ENCODE measurements at places on chromosomes 1 and 21.

GRCh38 chr1:247407180-247407616 is 8.8 kb upstream of the NLRP3 start:
- DNase-seq = no peak

- DNase-seq = no peak
These were observed 672.3 kb upstream of the CXADR start for GRCh38 chr21:16840538-16840937.

GRCh38 chr21:37936010-37936785 is 19.9 kb upstream of the KCNJ6 start:
- no peak for DNase-seq

DNA sequence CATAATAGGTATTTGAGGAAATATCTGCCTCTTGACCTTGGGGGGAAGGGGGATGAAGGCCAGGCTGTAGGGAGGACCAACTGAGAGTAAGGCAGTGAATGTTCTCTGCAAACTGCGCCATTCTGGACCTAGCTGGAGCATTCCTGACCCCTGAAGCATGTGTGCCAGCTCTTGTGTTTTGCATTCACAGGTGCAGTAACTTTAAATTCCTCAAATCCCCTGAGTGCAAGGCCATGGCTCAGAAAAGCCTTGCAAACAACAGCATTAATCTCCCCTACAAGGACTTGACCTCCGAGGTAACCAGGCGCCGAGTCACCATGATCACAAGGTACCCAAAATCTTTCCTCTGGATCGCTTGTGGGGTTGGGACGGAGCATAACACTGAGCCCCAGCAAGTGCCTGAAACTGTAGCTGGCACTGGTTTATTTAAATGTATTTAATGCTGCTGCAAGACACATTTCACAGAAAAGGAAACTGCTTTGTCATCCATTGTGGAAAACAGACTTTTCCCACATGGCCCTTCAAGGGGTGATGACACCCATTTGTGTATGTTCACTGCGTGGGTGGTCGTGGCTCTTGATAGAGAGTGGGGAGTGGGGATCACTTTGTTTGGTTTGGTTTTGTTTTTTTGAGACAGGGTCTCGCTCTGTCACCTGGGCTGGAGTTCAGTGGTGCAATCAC is 1.7 kb downstream of the MYOCOS start:
- no peak for DNase-seq

DNA sequence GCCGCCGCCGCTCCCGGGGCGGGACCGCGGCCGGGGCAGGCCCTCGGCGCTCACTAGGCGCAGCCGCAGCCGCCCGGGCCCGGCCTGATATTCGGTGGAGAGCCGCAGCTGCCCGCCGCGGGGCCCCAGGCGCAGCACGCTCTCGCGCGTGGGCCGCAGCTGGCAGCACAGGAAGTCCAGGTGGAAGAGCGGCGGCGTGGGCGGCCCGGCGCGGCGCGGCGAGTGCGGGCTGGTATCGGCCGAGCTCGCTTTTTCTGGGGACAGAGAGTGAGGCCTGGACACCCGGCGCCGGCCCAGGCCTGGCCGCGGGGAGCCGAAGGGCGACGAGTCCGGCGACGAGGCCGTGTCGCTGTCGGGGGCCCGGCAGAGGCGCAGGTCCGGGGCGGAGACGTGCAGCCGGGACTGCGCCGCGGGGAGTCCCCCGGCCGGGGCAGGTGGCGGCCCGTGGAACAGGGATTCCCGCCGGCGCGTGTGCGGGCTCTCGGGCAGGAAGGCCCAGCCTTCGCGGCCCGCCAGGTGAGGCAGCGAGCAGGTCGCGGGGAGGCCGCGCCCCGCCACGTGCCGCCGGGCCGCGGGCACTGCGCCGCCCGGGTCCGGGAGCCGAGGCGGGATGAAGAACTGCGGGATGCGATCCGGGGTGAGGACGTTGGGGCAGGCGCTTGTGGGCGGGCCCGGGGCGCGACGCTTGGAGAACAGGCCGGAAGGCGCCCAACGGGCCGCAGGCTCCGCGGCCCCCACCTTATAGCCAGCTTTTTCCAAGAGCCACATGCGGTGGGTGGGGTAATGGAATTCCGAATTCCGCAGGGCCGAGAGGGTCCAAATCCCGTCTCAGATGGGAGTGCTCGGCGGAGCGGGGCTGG is 1.2 kb downstream of the C2CD4D start:
- no peak for DNase-seq

DNA sequence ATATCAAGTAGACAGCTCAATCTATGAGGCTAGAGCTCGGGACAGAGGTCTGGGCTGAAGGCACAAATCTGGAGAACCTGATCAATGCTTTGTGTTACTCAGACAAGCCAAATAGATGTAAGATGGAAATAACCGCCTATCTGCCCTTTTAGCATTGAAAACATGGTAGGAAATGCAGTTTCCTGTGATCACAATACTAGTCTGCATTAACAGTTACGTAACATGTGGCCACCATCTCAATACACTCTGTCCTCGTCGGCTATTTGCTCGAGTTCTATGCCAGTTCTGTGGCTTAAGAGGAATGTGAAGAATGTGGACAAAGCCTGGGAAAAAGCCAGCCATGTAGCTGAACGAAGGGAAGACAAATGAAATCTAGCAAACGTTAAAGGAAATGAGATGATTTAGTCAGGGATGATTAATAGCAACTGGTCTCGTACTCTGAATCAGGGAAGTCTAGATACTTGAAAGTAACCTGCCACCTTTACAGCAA is 73.3 kb downstream of the HSF2BP start:
- DNase-seq = no peak

- no peak for DNase-seq
These were observed 1.4 kb downstream of the MASP2 start for GRCh38 chr1:11045428-11046269.

- peak; percentile 27 for DNase-seq
These were observed 11.8 kb downstream of the MRPS6 start for GRCh38 chr21:34085129-34085528.

DNA sequence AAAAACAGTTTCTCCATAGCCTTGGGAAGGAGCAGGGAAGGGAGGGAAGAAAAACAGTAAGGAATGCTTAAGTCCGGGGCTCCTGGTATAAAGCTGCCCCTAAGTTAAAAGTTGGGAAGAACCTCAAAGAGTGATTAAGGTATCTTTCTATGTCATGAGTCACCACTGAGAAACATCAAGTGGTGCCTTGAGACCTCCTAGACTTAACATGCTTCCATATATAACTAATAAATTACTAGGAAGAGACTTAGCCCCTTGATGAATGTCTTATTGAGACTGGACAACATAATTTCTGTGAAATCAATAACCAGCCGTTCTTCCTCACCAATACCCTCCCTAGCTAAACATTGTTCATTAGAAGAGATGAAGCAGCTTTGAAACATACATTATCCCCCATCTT is 121.8 kb upstream of the SLC44A3 start:
- DNase-seq = no peak

DNA sequence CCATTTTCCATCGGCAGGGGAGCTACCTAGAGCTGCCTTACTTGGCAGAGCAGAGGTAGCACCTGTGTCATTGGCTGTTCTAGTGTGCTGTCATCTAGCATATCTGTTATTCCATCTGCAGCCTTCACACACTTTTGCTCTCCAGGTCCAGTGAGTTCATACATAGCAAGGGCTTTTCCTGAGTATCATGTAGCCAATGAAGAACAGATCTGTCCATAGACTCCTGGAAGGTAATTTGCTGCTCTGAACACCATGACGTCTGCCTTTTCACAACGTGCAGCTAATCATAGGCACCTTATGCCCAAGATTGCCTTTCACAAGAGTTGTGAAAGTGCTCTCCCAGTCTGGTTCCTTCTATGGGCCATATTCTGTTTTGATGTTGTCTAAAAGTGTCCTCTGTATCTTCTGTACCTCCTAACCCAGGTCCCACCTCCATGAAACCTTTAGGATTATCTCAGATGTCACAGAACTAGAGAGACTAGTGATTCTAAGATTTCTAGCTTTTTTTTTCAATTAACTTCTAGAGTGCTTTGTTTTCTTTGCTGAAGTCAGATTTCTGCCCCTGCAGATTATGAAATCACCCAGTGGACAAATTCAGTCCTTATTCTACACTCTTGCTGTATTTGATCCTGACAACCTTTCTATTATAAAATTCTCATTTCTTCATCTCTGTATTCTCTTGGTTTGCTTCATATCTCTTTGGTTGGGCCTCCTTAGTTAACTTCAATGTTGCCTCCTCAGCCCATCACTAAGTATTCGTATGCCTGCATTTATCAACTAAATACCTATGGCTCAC is 134.8 kb downstream of the PBX1 start:
- DNase-seq = no peak

- no peak for DNase-seq
These were observed 36.8 kb upstream of the DUSP10 start for GRCh38 chr1:221778535-221779142.

- DNase-seq = no peak
These were observed 13.7 kb upstream of the SLC44A3 start for GRCh38 chr1:94806441-94806871.

DNA sequence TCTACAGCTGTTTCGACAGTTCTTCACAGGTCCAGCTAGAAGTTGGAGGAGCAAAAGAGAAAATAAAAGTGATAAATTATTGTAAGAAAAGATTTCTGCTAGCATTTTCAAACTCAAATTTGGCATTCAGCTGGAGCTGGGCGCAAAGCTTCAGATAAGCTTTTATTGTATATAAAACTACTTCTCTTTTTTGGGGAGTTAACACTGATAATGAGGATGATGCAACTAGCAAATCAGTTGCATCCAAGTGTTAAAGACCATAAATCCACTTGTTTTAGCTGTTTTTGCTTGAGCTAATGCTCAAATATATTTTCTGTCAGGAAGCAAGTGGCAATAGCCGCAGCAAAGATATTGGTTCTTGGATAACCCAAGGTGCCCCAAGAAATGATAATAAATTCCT is 127.1 kb upstream of the PKN2 start:
- no peak for DNase-seq

- DNase-seq = peak; percentile 94
These were observed 10.2 kb downstream of the UAP1 start for GRCh38 chr1:162571696-162572095.

- DNase-seq = no peak
These were observed 35.6 kb downstream of the ADARB1 start for GRCh38 chr21:45109831-45110492.

- no peak for DNase-seq
These were observed 189.0 kb downstream of the RUNX1 start for GRCh38 chr21:34859976-34860653.

- no peak for DNase-seq
These were observed 35.5 kb upstream of the IRF2BP2 start for GRCh38 chr1:234645474-234645953.

GRCh38 chr21:44947111-44947929 is 7.5 kb downstream of the SLX9 start:
- no peak for DNase-seq

DNA sequence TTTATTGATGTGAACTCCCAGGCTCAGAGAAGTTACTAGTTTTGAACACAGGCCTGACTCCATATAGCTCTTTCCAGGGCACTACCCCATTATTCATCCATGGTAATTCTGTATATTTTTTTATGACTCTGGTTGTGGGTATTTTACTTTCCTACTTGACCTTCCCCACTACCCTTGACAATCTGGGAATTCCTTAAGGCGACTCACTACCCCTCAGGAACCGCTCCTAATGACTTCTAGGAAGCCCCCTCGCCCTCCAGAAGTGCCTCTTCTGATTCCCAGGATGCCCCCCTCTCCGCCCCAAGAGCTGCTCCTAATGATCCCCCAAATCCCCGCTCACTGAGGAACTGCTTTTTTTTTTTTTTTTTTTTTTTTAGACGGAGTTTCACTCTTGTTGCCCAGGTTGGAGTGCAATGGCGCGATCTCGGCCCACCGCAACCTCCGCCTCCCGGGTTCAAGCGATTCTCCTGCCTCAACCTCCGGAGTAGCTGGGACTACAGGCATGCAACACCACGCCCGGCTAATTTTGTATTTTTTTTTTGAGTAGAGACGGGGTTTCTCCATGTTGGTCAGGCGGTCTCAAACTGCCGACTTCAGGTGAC is 972 bp upstream of the KDM4A start:
- DNase-seq = no peak

GRCh38 chr1:183248989-183249691 is 63.1 kb downstream of the LAMC2 start:
- no peak for DNase-seq

- DNase-seq = peak; percentile 47
These were observed 831 bp downstream of the TIPRL start for GRCh38 chr1:168179438-168180147.

- no peak for DNase-seq
These were observed 25.7 kb upstream of the MACF1 start for GRCh38 chr1:39178541-39179431.

DNA sequence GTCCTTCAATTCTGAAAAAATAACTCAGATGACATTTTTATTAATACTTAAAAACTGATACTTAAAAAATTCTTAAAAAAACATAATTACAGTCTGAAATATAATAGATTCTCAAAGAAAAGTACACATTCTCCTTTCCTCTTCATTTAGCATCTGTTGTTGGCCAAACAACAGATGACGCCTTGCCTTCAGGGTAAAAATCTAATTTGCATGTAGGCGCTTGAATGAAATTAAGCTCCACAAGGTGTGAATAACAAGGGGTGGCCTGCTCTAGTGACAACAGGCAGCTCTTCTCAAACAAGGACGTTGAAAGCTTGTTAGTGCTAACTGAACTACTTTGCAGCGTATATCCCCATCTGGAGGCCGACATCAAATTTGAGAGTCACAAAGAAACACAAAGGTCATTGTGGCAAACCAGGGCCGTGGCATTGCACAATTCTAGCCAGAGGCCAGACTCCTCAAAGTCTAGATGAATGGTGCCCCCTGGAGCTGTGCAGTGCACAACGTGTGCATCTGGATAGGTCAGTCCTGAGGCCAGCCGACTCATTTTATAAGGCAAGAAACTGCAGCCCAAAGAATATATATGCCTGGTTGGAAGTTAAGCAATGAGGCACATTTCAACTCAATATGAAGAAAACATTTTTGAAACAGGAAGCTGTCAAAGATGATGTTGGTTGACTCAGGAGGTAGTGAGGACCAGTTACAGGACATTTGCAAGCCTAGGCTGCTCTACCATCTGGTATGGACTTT is 459.2 kb upstream of the RUNX1 start:
- DNase-seq = peak; percentile 7

Data from NCI-H2081 (cell line).